ENCODE measurements at places on chromosomes 1 and 21.
A peak's percentile ranks its signal among the peaks of the same experiment; 100 is the strongest.

GRCh38 chr1:177975588-177976495 lies 6.0 kb upstream of the SEC16B start:
- no peak for DNase-seq

DNA sequence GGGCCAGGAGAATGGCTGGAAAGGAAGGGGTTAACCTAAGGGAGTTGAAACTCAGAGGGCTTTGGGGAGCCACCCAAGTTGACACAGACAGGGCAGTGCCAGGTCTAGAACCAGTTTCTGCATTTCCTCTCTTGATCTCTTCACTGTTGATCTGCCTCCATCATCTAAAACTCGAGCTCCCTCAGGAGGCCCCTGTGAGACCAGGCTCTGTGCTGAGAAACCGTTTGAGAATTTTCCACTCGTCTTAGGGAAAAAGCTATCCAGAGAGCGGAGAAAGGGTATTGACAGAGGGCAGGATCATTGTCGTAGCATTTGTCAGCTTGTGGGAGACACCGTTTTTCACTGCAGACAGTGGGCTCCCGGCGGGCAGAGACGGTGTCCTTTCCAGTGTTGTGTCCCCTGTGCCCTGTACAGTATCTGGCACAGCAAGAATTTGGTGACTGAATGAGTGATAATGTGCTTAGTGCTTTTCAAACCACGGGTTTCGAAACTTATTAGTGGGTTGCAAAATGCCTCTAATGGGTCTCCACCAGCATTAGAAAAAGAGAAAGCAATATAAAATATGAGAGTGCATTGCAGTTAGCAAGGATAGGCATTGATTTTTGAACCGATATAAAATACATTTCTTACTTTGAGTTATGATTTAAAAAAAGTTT lies 31.1 kb downstream of the PROK1 start:
- peak; percentile 9 for DNase-seq

DNA sequence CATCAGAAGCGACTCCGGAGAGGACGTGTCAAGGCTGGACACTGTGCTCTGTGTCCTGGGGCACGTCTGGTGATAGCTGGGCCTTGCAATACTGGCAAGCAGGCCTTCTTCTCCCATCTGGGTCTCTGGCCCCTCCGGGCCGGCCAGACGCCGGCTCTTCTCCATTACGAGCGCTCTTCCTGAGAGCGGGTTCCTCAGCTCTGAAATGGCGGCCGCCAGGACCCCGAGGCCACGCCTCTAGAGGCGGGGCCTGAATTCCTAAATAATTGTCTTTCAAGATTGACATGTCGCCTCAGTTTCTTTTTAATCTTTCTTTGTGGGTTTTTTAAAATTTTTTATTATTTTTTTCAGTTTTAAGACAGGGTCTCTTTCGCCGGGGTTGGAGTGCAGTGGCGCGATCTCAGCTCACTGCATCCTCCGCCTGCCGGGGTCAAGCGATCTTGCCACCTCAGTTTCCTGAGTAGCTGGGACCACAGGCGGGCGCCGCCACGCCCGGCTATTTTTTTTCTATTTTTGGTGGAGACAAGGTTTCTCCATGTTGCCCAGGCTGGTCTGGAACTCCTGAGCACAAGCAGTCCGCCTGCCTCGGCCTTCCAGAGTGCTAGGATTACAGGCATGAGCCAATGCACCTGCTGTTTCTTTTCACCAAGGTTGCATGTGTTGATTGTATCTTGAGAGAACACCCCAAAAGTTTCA lies 9.2 kb downstream of the RNF2 start:
- no peak for DNase-seq

DNA sequence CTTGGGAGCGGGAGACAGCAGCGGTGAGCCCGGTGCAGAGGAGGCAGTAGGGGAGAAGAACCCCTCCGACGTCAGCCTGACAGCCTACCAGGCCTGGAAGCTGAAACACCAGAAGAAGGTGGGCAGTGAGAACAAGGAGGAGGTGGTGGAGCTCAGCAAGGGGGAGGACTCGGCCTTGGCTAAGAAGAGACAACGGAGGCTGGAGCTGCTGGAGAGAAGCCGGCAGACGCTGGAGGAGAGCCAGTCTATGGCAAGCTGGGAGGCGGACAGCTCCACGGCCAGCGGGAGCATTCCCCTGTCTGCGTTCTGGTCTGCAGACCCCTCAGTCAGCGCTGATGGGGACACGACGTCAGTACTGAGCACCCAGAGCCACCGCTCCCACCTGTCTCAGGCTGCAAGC lies 32.9 kb downstream of the STYXL2 start:
- DNase-seq, result no peak

DNA sequence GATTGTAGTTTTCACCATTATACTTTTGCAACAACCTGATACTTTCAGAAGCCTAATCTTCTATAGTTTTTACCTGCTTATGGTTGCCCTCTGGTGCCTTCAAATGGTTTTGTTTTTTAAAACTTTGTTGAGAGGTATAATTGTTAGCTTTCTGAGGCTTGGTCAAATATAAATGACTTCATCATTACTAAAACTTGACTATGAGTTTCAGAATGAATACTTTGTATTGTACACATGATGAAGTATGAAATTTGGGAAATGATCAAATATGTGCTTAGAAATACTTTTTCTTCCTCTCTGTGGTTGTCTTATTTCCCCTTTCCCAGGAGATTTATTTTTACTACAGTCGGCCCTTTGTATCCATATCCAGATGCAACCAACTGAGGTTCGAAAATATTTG lies 151.8 kb upstream of the B3GALT2 start:
- no peak for DNase-seq

GRCh38 chr1:232834066-232834465 lies 28.9 kb downstream of the MAP10 start:
- DNase-seq, result no peak

DNA sequence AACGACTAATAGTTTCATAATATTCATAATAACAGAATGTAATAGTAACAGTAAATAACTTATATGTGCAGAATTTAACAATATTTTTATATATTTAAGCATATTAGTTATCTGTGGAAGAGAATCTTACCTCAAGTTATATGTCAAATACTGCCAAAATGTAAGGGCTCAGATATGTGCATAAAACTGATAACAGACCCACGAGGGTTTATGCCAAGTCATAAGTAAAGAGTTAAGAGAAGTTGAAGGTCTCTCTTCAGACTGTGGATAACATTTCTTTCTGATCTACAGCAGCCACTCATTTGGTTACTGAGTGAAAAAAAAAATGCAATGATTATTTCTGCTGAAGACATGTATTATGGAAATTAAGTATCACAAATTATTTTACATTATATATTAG lies 1167.8 kb upstream of the NCAM2 start:
- no peak for DNase-seq

DNA sequence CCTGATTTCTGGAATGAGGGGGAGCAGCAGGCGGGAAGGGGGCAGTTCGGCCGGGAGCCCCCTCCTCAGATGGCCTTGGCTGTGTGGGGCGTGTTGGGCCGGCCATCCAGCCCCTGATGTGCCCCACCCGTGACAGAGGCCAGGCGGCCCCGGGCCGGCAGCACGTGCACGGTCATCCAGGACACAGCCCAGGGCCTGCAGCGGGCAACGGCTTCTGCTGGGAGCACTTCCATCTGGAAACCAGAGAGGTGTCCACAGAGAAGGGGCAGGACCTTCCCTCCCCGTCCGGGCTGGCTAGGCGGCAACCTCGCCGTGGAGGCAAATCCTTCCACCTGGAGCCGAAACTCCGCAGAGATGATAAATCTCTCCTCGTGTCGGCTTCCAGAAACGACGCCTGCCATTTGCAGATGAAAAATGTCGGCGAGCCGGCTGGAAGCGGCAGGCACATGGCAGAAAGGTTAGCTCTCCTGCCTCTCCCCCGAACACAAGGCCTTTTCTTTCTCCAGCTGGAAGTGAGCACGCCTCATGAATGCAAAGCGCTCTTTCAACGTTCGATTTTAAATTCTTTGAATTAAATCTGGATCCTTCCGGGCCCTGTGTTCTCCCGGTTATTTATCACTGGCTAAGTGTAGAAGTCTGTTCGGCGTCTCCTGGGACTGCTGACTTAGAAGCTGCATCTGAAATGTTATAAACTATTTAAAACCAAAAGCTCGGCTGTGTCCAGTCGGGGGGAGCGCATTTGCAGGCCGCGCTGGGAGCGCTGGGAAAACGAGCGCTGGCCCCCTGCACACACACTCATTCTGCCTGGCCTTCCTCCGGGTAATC lies 9.4 kb upstream of the ACTRT2 start:
- peak; percentile 79 for DNase-seq

DNA sequence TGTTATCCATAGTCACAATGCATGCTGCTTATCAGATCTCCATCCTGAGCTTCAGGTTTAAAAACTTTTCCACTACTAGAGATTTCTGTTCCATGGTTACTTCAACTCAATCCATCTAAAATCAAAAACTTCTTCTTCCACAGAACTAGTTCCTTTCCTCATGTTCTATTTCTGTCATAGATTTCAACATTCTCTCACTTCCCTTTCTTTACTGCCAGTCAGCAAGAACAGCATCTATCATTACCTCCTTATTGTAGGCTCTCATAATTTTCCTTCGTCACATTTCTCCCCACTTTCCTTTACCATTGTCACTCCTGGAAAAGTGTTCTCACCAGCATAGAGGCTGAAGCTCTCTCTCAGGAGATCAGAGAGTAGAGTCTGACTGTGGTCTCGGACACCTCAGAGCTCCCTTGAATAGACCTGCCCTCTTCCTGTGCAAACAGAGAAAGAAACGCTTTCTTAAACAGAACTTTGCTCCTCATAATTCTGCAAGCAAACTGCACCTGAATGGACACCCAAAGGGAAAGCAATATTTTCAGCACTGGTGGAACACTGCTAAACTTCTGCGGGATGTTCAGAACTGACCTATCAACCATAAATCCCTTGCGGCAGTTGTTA lies 48.7 kb upstream of the KIRREL1 start:
- no peak for DNase-seq

- DNase-seq, result no peak
Measured at GRCh38 chr1:227788271-227789083, 27.0 kb upstream of the PRSS38 start.

- no peak for DNase-seq
Measured at GRCh38 chr1:228315945-228316588, 90.6 kb downstream of the TRIM11 start.

GRCh38 chr1:19123837-19124236 lies 86.2 kb downstream of the UBR4 start:
- peak; percentile 35 for DNase-seq

DNA sequence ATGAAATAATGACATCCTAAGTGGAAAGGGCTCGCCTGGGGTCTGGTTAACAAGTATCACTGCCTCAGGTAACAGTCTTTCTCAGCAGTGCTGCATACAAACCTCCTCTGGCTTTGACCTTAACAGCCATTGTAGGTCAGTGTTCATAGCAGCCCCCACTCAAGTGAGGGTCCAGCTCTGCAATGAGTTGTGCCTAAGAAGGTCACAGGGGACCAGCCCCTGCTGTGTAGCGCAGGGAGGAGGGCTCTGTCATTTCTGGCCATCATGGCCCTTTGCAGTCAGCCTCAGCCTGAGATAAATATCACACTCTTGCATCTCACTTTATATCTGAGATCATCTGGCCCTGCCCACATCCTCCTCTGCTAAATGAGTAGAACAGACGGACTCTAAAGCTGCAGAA lies 18.1 kb upstream of the MYSM1 start:
- DNase-seq, result no peak

DNA sequence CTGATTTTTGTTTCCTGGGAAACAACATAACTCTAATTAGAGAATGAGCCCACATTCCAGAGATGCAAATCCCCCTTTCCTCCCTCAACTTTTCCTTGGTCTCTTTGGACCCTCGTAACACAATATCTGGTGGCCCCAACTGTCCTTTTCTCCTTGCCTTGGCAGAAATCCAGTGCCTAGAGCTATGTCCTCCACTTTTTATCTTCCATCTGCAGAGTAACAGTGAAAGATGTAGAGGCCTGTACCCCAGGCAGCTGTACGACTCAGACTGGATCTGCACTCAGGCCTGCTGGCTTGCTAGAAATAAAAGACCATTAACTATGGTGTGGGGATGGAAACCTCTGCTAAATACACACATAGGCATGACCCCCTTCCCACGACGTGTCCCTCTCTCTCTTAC lies 72.0 kb downstream of the WARS2 start:
- no peak for DNase-seq

GRCh38 chr1:81409262-81409661 lies 391.5 kb upstream of the ADGRL2 start:
- DNase-seq, result no peak

DNA sequence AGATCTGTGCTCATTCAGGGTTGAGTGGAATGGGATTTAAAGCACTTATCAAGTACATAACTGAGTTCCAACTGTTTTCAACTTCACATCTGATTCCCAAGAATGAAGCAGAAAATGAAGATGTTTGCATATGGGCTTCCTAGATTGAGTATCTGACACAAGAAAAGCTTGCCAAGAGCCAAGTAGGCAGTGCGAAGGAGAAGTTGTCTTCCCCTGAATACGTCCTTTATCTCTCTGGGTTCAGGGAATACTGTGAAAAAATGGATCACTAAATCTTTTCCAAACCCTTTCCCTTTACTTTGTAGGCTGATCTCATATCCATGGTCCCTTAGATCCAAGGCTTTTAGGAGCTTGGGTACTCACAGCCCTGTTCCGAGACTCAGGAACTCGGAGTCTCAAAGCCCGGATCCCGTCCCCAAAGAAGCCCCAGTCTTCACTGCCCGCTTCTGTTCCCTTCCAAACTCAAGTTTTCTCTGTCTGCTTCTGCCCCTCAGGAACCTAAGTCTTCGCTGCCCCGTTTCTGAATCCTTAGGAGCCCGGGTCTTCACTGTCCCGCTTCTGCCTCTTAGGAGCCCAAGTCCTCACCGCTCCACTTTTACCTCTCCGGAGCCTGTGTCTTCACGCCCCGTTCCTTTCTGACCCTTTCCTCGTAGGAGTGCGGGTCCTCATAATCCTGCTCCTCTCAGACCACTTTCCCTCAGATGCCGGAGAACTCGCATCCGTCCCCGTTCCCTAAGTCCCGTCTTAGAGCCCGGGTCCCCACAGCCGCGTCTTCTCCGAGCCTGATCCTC lies 616 bp downstream of the TAF12 start:
- DNase-seq, result peak; percentile 15

DNA sequence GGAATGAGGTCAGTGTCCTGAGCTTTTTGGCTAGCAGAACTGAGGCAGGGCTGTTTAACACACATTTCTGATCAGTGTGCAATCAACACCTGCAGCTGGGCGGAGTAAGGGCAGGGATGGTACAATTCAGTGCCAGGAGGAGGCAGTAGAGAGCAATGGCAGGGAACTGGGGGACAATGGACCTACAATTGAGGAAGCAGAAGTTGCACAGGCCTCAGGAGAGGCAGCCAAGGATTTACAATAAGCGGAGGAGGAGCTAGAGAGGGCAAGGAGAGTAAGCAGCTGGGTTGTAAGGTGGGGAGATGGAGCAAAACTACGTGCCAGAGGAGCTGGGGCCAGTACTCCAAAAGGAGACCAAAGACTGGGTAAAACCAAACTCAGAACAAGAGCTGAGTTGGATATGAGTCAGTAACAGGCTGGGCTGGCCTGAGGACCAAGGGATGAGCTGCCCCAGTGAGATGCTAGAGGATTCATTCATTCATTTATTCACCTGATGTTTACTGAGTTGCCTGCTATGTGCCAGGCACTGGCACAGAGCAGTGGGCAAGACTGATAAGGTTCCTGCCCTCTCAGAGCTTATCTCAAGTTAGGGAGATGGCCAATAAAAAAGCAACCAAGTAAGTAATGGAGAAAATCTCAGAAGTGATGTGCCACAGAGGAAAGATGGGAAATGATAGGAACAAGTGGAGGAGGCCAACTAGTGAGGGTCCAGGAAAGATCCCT lies 10.4 kb upstream of the GALE start:
- no peak for DNase-seq

- DNase-seq, result no peak
Measured at GRCh38 chr1:59317780-59318179, 20.9 kb downstream of the FGGY start.

Data from spinal cord (tissue), 10 donors.